ENCODE measurements at places on chromosomes 2 and 18. TPM values are rescaled to one million over a fixed set of nuclear protein-coding genes. Genes with fewer than 3 reads are reported as not detected.

ZNF2 gene
- 5.3 TPM for total RNA-seq

PFN4 gene
- total RNA-seq = not detected

ARMC9 gene
- total RNA-seq = 6.4 TPM

GRCh38 chr2:7795778-7796563 lies 878.8 kb downstream of the RNF144A start:
- no peak overlapping the region for H3K27ac ChIP-seq
- H3K27me3 ChIP-seq = no peaks in the 10 kb centered on the region
- DNase-seq = no peak
- H3K4me1 ChIP-seq = no peaks in the 10 kb centered on the region

DNA sequence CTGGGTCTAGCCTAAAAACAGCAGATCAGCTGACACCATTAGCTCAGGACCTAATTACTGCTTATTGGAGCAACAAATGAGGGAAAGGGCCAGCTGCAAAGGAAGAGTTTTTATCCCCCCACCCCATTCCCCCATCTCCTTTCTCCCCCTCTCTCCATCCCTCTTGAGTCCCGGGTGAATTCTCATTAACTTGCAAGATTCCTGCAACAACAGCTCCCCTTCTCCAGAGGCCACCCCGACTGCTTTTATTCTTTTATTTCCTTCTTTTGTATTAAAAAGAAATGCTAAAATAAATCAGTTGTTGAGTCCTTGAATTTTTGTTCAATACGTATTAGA lies 473 bp upstream of the NOL4 start:
- no peaks in the 10 kb centered on the region for H3K4me1 ChIP-seq
- H3K27ac ChIP-seq = no peak overlapping the region
- no peaks in the 10 kb centered on the region for H3K27me3 ChIP-seq
- DNase-seq = no peak
- no peak overlapping the region for H3K4me3 ChIP-seq

DNA sequence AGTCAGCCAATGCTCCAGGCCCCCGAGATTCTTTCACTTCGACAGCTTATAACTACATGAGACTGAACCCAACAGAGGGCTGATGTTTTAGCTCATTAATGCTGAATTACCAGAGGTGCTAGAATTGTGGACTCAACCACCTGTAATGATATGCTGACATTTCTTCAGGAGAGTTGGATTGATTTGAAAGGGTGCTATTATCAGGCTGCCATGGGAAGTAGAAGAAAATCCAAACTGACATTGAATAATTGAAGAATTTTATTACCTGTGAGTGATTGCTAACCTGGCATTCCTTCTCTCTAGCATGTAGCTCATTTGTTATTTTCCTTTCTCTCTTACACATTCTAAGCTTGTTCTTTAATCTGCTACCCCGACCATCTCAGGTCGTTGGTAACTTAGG lies 488.8 kb downstream of the PID1 start:
- H3K4me3 ChIP-seq = no peak overlapping the region
- DNase-seq = no peak
- H3K36me3 ChIP-seq = no peaks in the 10 kb centered on the region
- no peaks in the 10 kb centered on the region for H3K4me1 ChIP-seq

DNA sequence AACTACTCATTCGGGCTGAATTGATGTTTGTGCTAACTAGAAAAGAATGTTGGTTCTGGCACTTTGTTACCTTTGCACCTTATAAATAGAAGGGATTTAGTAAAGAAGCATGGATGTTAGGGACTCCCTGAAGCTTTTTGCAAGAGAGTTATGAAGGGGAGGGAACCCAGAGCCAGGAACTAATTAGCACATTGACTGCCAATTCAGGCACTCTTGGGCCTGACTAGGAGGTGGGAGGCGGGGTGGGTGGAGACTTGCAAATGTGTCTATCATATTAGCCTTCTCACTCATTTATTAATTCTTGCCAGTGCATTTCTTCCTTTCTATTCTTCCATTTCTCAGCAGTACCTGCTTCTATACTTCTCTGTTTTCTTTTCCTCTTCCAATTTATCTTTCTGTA lies 1022.4 kb downstream of the TMEM182 start:
- no peaks in the 10 kb centered on the region for H3K4me1 ChIP-seq
- no peak overlapping the region for H3K27ac ChIP-seq
- H3K36me3 ChIP-seq = no peaks in the 10 kb centered on the region
- DNase-seq = no peak

All from CD8-positive, alpha-beta memory T cell (primary cell).